ENCODE measurements at places on chromosomes 3 and 15.

GRCh38 chr3:100402256-100402655 is 917 bp downstream of the LNP1 start:
- no peak for DNase-seq

GRCh38 chr3:119541547-119541946 is 17.9 kb downstream of the CD80 start:
- no peak for DNase-seq

DNA sequence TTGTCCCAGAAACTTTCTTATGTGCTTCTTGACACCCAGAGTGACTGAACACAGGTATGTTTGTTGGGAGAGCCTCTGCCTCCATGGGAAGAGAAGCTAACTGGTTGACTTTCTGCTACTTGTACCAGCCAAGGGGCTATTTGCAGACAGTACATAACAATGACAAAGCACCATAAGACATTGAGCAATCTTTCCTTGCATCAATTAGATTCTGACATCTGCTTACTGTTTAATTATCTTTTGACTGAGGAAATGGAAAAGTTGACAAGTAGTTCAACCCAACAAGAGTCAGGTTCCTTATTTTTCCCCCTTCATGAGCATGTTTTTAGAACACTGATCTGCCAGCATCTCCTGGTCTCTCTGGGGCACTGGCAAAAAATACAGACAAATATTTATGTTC is 157.7 kb downstream of the RPLP1 start:
- DNase-seq, result no peak

DNA sequence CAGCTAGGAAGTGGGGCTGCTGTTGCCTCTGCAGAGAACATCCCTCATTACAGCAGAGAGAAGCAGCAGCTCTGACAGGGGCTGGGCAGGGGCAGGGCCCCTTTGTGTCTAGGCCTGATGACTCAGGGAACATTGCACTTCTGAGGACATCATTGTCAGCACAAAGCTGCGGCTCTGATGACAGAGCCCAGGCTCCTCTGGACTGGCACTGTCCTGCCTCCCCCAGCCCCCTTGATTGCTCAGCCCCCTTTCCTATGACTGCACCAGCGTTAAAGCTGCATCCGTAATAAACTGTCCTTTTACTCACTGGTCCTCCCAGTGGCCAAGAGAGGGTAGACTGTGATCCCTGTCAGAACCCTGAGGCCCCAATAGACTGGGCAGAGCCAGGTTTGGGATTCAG is 18.3 kb downstream of the TRH start:
- no peak for DNase-seq

GRCh38 chr3:27720899-27721716 is 1.0 kb downstream of the EOMES start:
- no peak for DNase-seq

- no peak for DNase-seq
Measured at GRCh38 chr15:95715906-95716656, 614.4 kb upstream of the NR2F2 start.

DNA sequence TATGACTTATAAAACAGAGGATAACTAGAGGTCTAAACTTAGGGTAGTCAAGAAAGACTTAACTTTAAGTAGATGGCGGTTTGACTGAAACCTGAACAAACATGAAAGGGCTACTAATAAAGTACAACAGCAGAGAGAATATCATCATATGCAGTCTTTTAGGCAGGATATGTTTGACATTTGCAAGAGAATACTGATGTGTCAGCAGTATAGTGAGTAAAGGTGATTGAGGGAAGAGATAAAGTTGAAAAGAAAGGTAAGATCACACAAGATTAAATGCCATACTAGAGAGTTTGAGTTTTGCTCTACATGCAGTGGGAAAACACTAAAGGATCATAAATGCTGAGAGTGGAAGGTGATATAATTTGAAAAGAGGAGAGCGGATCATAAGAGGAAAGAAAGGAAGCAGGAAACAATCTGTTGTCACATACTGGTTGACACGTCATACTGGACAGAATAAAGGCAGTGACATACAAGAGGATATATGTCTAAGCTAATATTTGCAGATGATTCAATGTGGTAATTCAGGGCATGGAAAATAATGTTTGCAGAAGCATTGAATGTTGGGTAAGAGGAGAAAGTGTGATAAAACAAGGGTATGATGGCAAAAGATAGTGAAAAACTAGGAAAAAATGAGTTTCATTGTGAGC is 223.0 kb downstream of the EPHA6 start:
- no peak for DNase-seq

DNA sequence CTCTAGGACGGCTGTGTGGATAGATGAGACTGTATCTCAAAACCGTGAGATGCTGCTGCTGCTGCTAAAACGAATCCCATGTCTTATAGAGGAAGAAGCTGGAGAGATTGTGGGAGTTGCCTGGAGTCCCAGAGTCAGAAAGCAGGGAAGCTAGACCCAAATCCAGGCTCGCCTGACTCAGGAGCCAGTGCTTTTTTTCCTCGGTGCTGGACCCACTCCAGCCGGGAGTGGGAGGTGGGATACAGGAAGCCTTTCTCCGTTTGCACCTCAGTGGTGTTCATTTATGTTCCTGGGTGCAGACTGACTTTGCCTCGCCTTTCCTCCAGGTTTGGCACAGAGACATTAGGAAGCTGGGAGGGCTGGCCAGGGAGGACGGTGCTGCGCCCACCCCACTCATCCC is 150.9 kb upstream of the LINGO1 start:
- DNase-seq, result no peak

GRCh38 chr15:57401546-57401945 is 25.2 kb downstream of the CGNL1 start:
- DNase-seq, result no peak

DNA sequence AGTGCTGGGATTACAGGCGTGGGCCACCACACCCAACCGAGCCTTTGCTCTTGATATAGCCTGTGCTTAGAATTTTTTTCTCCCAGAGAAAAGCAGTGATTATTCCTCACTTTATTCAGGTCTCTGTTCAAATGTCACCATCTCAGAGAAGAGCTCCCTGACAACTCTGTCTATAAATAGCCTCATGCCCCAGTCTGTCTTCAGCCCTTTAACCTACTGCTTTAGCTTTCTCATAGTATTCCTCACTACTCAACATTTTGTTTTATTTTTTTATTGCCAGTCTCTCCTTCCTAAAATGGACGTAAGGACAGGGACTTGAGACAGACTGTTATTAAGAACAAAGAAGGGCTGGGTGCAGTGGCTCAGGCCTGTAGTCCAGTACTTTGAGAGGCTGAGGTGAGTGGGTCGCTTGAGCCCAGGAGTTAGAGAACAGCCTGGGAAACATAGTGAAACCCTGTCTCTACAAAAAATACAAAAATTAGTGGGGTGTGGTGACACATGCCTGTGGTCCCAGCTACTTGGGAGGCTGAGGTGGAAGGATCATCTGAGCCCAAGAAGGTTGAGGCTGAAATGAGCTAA is 78.7 kb upstream of the TTBK2 start:
- DNase-seq, result no peak

DNA sequence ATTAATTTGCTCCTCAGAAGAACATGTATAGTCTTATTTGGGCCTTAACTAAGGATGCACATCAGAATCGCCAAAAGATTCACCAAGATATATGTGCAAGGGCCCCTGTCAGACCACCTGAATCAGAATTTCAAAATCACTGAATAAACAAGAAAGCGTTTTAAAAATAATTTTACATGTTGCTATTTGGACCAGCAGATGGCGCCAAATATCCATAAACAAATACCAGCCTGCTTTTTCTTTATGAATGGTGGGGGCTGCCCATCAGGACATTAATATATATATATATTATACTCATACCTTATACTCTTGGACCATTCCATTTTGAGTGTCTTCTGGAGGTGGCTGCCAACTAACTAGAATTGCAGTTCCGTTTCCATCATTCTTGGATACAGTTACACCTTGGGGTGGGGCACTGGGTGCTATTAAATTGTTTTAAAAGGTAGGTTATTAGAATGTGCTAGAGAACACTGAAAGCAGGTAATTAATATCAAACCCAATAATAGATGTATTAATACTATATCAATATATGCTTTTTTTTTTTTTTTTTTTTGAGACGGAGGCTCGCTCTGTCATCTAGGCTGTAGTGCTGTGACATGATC is 1108.3 kb downstream of the ROBO1 start:
- DNase-seq, result no peak

- no peak for DNase-seq
Measured at GRCh38 chr15:78695854-78696253, 54.8 kb upstream of the CHRNB4 start.

DNA sequence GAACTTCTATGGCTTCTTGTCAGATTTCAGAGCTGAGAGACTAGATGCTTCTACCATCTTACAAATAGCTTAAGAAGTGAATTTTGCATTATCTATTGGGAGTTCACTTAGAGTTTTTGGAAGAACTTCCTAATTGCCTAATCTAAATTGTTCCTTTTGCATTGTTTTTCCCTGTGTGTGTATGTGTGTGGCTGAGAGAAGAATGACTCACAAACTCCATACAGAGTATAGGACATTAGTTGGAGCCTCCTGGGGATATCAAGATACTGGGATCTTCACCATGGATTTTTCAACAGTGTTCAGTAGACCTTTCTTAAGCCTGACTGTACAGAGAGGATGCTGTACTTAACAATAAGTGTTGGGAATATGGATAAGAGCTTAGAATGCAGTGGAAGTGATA is 10.9 kb downstream of the TLNRD1 start:
- no peak for DNase-seq

- no peak for DNase-seq
Measured at GRCh38 chr15:38074029-38074428, 139.6 kb downstream of the TMCO5A start.

DNA sequence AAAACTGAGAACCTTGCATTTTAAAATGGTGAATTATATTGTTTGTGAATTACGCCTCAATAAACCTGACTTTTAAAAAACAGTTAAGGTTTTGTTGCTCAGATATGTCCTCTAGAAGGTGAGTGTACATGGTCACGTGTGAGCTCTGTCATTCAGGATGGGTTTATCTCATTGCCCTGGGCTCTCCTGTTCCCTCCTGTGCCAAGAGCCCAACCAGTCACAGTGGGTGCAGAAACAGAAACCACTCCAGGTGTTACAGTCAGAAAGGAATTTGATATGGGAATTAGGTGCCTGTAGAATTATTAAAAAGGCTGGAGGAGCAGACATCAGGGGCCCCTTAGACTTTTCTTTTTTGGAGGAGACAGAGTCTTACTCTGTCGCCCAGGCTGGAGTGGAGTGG is 196.4 kb downstream of the STT3B start:
- DNase-seq, result no peak

DNA sequence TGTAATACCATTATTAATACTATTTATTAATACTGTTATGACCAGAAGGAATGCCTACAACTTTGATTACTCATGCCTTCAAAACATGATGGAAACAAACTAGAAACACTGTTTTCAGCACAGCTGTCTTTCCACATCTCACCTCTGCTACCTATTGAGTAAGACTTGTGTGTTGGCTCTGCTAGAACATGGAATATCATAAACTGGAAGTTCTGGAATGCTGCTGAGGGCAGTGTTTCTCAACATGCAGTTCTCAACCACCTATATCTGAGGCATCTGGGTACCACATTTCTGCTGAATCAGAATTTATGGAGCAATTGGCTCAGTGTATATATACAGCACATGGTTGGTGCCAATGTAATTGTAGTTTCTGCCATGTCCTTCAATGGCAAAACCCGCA is 392.1 kb downstream of the TUSC7 start:
- no peak for DNase-seq

DNA sequence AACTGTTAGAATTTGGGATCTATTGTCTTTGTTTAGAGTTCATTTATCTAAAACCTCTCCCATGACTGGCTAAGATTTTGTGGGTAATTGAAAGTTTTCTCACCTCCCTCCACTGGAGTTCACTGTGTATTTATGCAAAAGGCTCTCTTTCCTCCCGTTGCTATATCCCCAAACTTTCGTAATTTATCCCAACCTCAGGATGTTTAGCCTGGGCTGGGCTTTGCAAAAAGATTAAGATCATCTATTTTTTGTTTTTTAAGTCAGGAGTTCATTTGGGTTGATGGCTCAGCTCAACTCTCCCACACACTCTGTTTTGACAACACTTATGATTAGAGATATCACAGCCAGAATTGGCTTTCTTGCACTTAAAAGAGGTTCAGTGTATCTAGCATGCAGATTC is 27.0 kb downstream of the SUCNR1 start:
- DNase-seq, result no peak

- no peak for DNase-seq
Measured at GRCh38 chr3:8768364-8769087, 887 bp downstream of the OXTR start.

DNA sequence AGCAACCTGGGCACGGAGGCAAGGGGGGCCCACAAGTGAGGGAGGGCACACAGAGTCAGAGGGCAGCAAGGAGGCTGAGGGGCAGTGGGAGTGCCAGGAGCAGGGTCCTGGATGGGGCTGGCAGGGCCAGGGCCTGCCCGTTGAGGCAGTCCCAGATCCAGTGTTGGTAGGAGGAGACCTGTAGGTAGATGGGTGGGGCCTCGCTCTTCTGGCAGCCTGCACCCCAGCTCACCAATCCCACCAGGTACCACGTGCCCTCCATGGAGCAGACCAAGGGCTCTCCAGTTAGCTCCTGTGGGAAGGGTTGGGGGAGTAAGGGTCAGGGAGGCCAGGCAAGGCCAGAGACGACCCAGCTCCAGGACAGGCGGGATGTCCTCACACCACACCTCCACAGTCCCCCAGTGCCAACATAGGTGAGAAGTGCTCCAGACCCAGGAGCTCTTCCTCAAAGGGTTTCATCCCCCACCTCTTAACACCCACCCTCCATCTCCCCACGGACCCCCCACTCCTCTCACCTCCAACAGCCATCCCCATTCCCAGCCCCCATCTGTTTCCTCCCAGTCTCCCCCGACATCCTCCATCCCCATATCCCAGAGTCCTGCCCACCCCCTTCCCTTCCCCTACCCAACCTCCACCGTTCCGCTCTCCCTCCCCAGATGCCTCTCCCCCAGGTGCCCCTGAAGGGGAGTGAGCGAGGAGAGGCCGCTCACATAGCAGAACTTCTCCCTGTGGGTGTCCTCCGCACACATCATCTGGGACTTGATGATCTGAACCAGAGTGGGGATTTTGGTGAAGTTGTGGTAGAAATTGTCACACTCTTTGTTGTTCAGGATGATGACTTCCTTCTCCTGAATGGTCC is 5.2 kb downstream of the PRSS50 start:
- DNase-seq, result no peak

- no peak for DNase-seq
Measured at GRCh38 chr3:167930453-167930852, 165.3 kb downstream of the GOLIM4 start.

DNA sequence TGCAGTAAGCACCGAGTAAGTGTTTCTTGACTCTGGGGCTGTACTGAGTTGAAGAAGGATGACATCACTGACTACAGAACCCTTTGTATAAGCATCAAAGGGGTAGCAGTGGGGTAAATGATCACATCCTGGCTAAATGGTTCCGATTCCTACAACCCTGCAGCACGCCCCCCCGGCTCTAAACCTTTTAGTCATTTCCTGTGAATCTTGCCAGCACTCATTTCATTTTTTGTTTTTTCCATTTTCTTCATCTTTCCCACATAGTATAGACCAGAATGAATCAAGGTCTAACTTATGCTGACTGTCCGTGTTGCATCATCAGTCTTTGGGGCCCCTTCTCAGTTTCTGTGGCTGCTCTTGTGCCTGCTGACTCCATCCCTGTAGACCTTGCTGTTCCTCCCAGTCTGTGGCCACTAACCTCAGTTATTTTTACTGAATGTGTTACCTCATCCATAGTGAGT is 383.1 kb upstream of the TPRG1 start:
- DNase-seq, result no peak

Measured in amygdala (tissue), 56 donors.